Activated naive CD8-positive, alpha-beta T cell treated with anti-CD3 and anti-CD28 coated beads for 36 hours (primary cell): ENCODE measurements at places on chromosomes 7 and 10. TPM values are rescaled to one million over a fixed set of nuclear protein-coding genes. Genes with fewer than 3 reads are reported as not detected.
A peak's percentile ranks its signal among the peaks of the same experiment; 100 is the strongest.

Gene SEMA3A
- 2.2 TPM for total RNA-seq

Gene TLX1
- not detected for total RNA-seq

Gene WBP1L
- total RNA-seq = 12.0 TPM

Gene ATOH7
- not detected for total RNA-seq

Gene ZNF786
- 4.6 TPM for total RNA-seq

Gene FRAT1
- total RNA-seq = 2.7 TPM

Gene CFAP46
- 1.1 TPM for total RNA-seq

Gene MYL10
- not detected for total RNA-seq

Gene POLR2J2
- total RNA-seq = 6.9 TPM

Gene IGFBP1
- total RNA-seq = not detected

DNA sequence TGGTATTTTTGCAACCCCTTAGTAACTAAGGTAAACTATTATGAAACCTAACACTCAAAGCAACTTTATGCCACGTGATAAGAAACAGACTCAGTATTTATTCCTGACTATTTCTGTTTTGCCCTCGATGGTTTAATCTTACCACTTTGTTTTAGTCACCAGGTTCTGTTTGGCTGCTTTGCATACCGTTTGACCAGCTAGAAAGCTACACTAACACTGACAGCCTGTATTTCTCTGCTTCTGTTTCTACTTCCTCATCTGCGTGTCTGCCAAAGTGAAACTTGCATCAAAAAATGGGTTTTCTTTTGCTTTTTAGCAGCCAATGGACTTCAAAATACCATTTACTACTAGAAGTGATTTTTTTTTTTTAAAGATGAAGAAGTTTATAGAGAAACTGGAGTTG is 802.5 kb downstream of the GRM8 start:
- DNase-seq = no peak

- DNase-seq = no peak
These were observed 831 bp upstream of the PFKP start for GRCh38 chr10:3066317-3067117.

DNA sequence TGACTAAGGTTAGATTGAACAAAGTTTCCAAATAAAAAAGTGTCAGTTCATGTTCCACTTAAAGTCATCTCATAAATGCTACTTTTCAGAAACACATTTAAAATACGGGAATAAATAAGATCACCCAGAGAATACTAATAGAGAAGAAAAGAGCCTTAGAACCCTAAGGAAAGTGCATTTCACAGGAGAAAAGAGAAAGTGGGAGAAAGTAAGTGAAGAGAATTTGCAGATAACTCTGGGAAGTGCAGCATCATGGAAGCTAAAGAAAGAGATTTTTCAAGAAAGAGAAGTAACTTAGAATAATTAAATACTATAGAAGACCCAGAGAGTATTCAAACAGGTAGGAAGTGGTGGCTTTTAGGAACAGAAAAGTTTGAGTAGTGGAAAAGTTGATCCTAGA is 132.6 kb downstream of the VTI1A start:
- no peak for DNase-seq

DNA sequence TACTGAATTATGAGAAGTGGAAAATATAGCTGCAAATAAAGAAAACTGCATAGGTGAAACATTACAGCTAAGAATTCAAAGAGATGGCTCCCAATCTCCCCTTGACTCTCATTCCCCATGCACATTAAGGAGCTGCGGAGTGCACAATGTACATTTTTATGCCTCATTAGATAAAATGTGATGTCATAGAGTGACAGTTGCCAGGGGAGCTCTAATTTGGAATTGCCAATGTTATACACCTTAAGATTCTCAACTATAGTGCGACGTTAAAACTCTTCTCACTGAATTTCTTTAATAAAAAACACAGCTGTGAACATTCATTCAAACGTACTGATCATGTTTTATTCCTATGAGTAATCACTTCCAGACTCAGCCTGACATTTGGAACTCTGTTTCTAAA is 386.9 kb upstream of the CELF2 start:
- no peak for DNase-seq

DNA sequence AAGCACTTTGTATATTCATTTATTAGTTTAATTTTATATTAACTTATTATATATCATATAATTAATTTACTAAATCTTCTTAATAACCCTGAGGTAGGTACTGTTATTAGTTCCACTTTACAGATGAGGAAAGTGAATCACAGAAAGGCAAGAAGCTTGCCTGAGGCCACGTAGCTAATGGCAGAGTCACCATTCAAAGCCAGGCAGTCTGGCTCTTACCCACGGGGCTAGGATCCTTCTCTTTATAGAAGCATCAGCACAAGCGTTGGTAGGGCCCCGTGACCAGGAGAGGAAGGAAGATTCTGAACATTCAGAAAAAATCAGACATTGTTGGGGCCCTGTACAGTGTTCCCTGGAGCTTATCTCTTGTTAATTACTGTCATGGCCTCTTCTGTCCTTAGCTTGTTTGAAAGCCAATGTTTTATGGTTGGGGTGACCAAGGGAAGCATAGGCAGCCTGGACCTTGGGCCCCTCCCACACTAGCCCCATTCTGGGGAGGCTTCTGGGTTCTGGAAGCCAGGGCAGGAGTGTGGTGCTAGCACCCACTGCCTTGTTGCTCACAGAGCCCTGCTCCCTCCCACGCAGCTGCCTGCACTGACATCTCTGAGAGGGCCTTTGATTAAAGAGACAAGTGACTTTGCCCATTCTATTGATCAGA is 31.1 kb upstream of the SLF2 start:
- no peak for DNase-seq

- DNase-seq = no peak
These were observed 197.4 kb upstream of the PRPS1L1 start for GRCh38 chr7:18225067-18225466.

GRCh38 chr10:127738512-127739424 is 1.8 kb downstream of the FOXI2 start:
- DNase-seq = no peak

DNA sequence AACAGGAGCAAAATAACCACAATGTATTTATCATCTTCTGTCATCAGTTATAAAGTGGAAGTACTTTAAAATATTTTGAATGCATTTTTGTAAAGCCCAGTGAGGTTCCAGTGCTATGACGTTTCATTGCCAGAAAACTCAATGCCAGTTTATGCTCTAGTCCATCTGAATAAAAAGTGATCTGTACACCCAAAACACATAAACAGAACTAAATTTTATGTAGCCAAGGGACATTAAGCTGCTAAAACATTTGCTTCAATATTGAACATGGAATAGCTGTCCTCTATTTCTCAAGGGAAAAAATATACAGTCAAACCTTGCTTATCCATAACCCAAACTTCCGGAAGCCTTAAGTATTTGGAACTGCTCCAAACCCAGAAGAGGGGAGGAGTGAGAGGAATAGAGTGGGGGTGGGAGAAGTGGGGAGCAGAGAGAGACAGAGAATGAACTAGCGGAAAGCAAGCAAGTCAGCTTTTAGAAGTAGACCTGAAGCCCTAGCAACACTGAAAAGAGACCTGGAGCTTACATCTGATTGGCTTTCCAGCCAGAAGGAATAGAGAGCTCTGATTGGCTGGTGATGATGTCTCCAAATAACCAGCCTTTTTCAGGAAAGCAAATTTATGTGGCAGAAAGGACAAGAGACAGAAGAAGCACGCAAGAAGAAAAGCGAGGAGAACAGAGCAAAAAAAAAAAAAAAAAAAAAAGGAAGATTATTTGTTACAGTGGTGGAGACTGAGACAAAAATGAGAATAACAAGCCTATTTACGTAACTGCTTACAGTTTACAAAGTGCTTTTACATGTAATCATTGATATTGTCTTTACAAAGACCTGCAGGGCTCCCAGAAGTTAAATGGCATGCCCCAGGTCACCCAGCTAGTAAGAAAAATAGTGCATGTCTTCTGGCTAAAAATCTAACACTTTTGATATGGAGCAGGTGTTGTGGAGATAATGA is 196.0 kb downstream of the RNLS start:
- DNase-seq = no peak

DNA sequence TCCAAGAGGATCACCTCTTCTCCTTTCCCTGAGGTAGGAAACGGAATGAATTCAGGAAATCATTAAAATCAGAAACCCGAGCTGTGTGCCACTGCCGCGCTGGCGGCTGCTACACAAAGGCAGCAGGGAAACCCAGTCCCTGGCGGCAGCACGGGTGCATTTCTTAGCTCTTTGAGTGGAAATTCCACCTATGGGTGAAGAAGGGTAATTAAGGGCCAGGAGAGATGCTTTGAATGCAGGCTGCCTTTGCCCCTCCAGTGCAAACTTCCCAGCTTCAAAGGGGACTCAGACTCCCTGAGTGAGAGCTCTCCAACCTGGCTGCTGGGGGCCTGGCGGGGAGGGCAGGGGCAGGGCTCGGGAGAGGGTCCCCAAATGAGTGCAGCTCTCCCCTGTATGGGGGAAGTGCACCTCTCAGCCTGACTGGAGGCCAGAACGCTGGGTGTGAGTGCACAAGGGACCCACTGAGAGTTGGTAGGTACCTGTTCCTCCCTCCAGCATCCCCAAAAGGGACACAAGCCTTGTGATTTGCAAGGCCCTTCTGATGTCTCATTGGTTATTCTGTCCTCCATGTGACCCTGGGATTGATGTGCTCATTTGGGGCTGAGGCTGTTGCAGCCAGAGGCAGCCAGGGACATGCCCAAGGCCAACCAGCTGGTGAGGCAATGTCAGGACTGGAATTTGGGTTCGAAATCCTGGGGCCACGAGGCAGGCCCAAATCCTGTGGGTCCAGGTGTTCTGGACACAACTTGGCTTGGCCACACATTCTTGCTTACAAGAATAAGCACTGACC is 16.3 kb upstream of the ZMIZ1 start:
- no peak for DNase-seq

DNA sequence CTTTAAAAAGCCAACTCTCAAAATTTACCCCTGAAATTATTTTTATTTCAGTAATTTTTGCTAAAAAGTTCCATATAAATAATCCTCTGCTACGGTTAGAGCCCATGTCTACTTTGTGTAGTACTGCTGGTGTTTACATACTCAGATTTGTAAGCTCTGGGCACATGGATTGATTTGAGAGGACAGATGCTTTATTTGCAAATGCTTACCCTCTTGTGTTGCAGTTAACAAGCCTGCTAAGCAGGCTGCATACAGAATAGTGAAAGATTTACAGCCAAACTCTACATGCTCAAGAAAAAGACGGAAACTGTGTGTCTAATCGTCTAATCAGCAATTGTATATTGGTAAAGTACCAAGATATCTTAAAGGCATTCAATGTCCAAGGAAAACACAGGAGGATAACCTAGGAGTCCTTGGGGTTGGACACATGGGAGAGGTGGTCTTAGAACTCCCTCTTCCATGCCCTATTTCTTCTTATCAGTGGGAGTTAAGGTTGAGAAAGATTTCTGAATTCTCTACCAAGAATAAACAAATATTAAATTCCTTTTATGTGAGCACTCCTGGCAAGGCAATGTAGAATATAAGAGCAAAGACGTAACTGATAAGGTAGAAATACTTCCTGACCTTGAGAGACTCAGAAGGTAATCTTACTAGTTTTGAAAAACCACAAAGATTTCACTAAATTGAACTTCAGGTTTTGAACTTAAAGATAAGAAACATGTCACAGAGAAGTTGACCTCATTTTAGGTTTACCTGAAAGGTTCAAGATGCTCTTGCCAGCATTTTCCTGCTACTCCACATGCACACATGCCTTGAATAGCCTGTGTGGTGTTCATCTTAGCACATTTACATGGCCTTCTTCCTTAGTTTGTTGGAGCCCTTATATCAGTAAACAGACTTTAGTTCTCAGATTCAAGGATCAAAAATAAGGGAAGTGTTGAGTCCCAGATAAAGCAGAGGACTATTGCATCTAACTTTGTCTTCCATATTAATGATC is 1216.5 kb downstream of the SORCS3 start:
- no peak for DNase-seq

DNA sequence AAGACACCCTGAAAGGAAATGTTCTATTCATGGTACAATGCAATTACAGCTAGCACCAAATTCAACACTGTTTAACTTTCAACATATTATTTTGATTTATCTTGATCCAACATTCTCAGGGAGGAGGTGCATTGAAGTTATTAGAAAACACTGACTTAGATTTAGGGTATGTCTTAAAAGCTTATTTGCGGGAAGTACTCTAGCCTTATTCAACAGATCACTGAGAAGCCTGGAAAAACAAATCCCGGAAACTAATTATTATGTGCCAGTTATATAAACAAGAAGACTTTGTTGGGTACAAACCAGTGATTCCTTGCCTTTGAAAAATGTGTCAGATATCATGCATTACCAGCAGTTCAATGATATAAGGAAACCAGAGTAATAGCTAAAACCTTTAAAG is 160.1 kb downstream of the CFTR start:
- no peak for DNase-seq

DNA sequence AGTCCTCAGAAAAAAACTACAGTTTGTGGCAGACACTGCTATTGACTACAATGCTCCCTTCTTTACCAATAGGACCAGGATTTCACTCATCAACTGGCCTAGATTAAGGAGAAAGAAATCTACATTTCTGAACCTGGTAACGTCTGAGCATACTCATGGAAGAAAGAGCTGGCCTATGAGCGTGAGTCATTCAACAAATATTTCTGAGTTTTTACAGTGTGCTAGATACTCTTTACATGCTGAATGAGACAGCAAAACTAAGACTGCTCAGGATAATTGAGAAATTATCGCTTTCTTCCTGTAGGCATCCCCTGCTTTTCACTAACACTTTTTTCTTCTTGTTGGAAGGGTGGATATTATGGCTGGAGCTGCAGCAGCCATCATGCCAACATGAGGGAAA is 609.7 kb downstream of the TNS3 start:
- DNase-seq = no peak

- DNase-seq = no peak
These were observed 33.6 kb downstream of the TMEM106B start for GRCh38 chr7:12244694-12245093.

GRCh38 chr7:80054356-80054755 is 80.3 kb upstream of the GNAI1 start:
- no peak for DNase-seq

- DNase-seq = no peak
These were observed 72.9 kb upstream of the ZNF804B start for GRCh38 chr7:88686468-88687229.

DNA sequence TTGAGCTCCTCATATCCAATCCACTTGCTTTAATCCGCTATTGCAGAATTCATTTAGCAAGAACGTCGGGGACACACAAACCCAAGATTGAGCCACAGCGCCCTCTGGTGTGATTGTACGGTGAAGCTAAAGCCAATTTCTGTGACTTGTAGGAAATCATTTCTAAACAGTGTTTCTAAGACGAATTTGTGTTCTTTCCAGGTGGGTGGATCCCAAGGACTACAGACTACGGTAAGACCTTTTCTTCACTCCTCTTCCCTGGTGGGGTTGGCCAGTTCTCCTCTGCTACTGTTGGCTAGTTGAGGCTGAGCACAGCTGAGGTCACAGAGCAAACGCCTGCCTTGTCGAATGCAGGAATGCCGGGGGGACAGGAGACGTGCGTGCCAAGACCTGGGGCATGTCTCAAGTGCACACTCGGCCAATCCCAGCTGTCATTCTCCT is 5.2 kb downstream of the DMBT1 start:
- peak; percentile 64 for DNase-seq

DNA sequence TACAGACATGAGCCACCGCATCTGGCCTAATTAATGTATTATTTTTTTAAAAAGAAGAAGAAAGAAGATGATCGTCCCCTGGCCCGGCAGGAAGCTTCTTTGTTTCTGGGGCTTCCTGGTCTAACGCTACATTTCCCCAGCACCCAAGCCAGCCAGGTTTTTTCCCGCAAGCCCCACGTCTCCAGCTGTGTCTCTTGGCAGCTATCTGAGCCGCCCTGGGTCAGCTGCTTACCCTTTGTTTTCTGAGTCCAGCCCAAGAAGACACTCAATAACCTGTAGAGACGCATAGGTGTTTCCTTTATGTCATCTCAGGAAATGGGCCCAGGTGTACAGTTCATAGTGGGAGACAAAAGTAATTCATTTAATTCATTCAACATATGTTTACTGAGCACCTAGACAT is 110.2 kb downstream of the MTPAP start:
- DNase-seq = no peak

- no peak for DNase-seq
These were observed 267.4 kb downstream of the ADK start for GRCh38 chr10:74418285-74418872.
